ENCODE measurements at places on chromosomes 4 and X. TPM values are rescaled to one million over a fixed set of nuclear protein-coding genes. Genes with fewer than 3 reads are reported as not detected.

POU4F2 gene
- total RNA-seq: not detected

- DNase-seq: no peak
Measured at GRCh38 chr4:86223472-86223871, 136.4 kb downstream of the MAPK10 start.

DNA sequence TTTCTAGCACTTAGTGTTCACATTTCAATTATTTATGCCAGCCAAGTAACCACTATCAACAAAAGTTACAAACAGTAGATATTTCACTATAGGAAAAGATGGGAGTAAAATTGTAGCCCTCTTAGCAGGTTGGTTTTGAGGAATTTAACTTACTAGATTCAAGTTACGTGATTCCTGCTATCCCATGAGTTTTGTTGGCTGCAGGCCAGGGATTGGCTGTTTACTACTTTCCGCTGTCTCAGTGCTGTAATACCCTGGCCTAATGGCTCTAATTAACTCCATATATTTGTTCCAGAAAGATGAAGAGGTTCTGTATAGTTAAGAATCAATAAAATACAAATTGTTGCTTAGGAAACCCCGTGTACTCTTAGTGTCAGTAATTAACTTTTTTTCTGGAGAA is 55.5 kb upstream of the MAGED1 start:
- peak; percentile 41 for DNase-seq

- DNase-seq: no peak
Measured at GRCh38 chr4:8591626-8592365, 769 bp upstream of the CPZ start.

DNA sequence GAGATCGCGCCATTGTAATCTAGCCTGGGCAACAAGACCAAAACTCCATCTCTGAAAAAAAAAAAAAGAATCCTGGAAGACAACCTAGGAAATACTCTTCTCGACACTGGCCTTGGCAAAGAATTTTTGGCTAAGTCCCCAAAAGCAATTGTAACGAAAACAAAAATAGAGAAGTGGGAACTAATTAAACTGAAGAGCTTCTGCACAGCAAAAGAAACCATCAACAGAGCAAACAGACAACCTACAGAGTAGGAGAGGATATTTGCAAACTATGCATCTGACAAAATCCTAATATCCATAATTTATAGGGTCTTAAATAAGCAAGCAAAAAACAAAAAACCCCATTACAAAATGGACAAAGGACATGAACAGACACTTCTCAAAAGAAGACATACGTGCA is 76.5 kb upstream of the DUSP21 start:
- DNase-seq: no peak

Data from uterus (tissue), 4 donors.